ENCODE measurements at places on chromosomes 13 and 19.
A peak's percentile ranks its signal among the peaks of the same experiment; 100 is the strongest.

DNA sequence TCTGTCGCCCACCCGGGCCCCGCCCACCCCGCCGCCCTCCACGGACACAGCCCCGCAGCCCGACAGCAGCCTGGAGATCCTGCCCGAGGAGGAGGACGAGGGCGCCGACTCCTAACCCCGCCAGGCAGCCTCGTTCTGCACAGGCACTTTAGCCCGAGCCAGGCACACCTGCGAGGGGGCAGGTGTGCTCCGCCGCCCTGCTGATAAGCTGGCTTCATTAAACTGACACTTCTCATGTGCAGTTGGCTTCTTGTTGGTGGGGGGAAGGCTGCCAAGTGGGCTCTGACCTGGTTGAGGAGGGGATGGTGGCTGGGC lies 8.2 kb downstream of the IL4I1 start:
- no peak for DNase-seq

DNA sequence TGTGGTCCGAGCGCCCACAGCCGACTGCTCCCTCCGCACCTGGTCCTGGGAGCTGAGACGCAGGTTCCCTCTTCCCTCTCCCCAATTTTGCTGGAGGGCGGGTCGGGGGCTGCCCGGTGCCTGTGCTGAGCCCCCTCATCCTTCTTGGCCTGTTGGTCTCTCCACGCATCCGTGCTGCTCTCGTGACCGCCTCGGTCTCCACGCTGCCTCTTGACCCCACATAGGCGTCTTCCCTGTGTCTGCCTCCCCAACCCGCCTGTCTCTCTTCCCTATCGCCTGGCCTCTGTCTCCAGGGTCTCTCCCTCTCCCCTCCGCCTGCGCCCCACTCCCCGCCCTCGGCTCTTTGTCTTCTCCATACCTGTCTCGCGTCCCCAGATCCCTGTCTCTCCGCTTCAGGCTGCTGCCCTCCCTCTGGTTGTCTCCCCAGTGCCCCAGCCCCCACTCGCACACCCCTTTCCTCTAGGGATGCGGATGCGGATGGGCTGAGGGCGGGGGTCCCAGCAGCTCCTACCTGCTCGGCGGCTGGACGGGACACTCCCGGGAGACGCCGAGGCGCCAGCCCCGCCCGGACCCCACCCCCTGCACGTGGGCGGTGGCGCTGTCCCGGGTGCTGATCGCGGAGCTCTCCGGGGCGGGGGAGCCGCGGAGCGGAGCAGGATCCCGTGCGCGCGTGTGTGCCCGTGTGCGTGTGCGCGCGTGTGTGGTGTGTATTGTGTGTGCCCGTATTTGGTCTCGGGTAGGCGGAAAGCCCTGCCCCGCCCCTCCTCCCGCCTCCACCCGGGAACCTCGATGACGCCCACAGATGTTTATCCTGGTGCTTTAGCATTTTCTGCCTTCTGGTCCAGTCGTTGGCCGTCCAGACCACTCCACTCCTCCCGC lies at the start of gene SYT5:
SYT5 (minus strand) TSS at position 684 of the 879 bp plus-strand sequence. CDS start 1,248 bp downstream, outside the sequence.
- peak; percentile 77 for DNase-seq

DNA sequence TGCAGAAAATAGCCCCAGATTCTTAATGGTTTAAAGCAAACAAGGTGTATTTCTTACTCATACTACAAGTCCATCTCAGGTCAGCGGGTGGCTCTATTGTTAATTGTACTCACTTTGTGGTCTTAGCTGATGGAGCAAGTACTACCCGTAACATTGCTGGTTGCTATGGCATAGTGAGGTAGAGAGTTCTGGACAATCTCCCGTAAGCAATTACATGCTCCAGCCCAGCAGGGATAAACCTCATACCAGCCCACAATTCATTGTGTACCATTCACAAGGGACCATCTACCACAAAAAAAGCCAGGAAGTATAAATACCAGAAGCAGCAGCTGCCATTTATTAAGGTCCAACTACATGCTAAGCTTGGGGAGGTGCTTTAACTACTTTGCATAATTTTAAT lies 167.1 kb downstream of the PCDH9 start:
- no peak for DNase-seq

- no peak for DNase-seq
Measured at GRCh38 chr13:23778002-23778652, 111.1 kb downstream of the MIPEP start.

GRCh38 chr19:48553676-48554384 lies 1.9 kb downstream of the SULT2B1 start:
- no peak for DNase-seq

GRCh38 chr13:98110749-98111148 lies 32.1 kb upstream of the FARP1 start:
- no peak for DNase-seq

DNA sequence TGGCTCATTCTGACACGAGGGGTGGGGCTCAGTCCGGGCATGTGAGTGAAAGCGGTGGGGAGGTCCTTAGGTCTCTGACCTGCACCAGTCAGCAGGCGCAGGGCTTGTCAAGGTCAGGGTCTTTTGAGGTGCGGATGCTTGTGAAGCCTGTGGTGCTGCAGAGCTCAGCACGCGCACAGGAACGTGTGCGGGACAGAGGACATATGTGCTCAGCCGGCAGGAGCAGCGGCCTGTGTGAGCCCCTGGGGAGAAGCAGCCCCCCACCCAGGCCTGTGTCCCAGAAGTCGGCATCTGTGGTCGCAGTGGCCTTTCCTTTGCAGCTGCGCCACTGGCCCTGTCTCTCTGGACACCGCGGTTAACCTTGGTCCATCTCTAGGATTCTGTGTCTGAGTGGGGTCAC lies 30.9 kb downstream of the ATP4B start:
- DNase-seq = no peak

GRCh38 chr19:49441210-49441959 lies at the start of gene SLC17A7:
SLC17A7 (minus strand) TSS chr19:49441527; CDS start chr19:49441379, 148 bp downstream.
- peak; percentile 30 for DNase-seq

- DNase-seq = no peak
Measured at GRCh38 chr19:29569038-29569911, 36.8 kb upstream of the POP4 start.

- DNase-seq = peak; percentile 78
Measured at GRCh38 chr19:1250437-1251260, 2.3 kb downstream of the MIDN start.

Measured in DND-41 (cell line).